ENCODE measurements at places on chromosomes 12 and 14.

GRCh38 chr12:69653703-69654102 lies 43.0 kb upstream of the LRRC10 start:
- DNase-seq, result no peak

GRCh38 chr12:130124605-130125244 lies 37.5 kb upstream of the FZD10 start:
- no peak for DNase-seq

DNA sequence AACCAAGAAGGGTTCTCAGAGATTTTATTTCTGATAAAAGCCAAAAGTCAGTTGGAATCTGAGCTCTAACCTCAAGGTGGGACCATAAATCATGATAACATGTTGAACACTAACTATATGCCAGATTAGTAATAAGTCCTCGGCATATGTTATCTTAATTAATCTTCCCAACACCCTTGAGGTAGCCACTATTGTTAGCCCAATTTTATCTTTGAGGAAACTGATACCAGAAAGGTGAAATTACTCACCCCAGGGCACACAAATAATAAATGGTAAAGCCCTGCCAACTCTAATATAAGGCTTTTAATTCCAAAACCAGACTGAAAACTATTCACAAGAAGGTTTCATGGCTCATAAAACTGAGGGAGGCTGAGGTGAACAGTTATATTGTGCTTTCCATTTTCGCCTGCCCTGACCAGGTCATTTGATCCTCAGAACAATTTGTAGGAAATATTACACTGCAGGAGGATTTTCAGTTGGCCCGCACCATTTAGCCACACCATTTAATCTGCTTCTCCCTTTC lies 16.1 kb upstream of the NUAK1 start:
- no peak for DNase-seq

DNA sequence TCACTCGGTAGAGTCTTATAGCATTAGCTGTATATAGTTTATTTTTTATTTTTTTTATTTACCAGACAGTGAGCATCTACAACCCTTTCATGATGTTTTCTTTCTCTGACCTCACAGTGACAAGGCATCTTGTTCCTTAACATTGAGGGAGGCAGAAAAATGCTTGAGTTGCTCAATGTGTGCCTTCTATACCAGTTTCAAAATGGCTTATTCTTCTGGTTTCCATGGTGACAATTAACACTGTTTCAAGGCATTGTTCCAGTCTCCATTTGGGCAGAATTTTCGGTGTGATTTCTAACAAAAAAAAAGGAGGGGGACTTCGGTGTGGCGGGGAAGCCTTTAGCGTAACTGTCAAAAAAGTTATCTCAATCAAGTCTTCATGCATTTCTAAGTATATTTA lies 209.7 kb upstream of the NPAS3 start:
- no peak for DNase-seq

GRCh38 chr12:129067491-129067890 lies 214.2 kb downstream of the GLT1D1 start:
- no peak for DNase-seq

DNA sequence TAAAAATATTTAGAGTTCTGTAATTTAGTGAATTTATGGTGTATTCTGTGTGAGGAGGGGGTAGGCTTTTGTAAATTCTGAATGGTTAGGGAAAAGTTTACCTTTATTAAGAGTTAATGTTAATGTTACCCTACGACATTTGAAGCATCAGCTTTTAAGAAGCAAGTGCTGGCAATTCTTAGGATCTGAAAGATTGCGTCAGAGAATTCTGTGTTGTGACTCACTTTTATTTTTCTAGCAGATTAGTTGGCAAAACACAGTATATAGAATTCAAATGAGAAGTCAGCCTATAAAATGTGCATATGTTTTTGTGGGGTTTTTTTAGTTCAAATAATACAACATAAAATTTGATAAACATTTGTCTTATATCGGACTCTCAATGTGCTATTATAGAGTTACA lies 97.6 kb downstream of the RAD52 start:
- no peak for DNase-seq

GRCh38 chr12:128797119-128798118 lies 26.3 kb downstream of the SLC15A4 start:
- DNase-seq, result no peak

- DNase-seq, result no peak
Observed at GRCh38 chr14:98928418-98928817, 343.6 kb downstream of the BCL11B start.

GRCh38 chr12:18461758-18462157 lies 200.4 kb downstream of the PIK3C2G start:
- DNase-seq, result no peak

GRCh38 chr14:74562515-74563232 lies 49.4 kb downstream of the LTBP2 start:
- no peak for DNase-seq

GRCh38 chr12:41532072-41532471 lies 344.0 kb downstream of the PDZRN4 start:
- DNase-seq, result no peak

DNA sequence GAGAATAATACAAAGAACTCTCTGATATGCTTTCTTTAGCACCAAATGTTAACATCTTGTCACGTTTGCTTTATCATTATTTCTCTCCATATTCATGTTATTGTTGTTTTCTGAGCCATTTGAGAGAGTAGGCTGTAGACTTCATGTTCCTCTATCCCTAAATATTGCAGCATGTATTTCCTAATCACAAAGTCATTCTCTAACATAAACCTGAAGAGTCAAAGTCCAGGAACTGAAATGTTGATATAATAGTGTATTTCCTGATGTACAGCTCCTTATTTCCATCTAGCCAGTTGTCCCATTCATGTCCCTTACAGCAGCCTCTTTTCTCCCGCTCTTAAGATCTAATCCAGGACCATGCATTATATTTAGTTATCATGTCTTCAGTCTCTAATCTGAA lies 72.8 kb downstream of the SPATS2 start:
- no peak for DNase-seq

DNA sequence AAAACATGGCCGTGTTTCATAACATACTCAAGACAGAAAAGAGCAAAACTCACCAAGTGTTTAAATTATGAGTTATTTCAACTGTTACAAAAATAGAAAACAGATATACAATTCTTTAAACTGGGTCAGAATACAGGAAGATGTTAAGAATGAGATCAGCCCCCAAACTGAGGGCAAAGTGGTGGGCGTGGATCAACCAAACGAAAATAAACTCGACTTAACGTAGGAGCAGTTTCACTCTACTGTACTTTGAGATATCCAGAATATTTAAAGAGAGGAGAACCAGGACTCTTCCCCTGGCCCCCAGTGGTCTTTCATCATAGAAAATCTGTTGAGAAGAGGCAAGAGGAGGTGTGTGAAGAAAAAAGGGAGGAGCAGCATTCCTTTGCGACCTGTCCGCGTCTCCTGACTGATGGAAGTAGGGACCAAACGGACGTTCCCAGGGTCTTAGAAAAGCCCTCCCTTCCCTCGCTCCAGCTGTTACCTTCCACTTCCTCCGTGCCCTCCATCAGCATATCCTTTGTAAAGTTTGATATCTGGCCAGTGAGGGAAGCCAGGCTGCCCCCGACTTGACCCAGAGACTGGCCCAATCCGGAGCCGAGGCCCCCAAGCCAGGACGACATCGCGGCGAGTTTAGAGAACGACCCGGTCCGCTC lies 668 bp downstream of the TRIP11 start:
- DNase-seq, result peak; percentile 69

GRCh38 chr12:65911321-65911720 lies 87.0 kb downstream of the HMGA2 start:
- DNase-seq, result no peak

DNA sequence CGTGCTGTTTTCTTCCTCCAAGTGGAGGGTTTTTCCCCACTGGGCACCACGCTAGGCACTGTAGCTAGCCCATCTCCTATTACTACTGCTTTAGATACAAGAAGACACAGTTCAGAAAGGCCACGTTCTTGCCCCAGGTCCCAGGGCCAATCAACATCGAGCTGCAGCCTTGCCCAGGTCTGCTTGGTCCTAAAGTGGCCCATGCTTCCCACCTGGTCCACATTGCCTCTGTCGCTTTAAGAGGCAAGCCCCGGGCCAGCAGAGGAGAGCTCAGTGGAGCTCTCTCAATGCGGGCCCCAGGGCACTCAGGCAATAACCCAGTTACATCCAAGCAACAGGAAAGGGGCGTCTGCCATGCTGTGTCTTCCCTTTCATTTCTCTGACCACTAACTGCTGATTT lies 148.1 kb downstream of the CALM1 start:
- DNase-seq, result no peak

DNA sequence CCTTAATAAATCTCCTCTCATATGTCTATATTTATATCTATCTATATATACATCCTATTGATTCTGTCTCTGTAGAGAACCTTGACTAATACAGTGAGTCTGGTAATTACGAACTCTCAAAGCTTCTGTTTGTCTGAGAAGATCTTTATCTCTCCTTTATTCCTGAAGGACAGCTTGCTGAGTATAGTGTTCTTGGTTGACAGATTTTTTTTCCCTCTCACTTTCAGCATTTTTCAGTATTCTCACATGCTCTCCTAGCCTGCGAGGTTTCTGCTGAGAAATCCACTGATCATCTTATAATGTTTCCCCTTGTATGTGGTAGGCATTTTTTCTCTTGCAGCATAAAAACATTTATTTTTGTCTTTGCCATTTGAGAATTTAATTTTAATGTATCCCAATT lies 67.1 kb downstream of the GPHN start:
- no peak for DNase-seq

GRCh38 chr14:30569903-30570226 lies 10.9 kb downstream of the G2E3 start:
- DNase-seq, result no peak

DNA sequence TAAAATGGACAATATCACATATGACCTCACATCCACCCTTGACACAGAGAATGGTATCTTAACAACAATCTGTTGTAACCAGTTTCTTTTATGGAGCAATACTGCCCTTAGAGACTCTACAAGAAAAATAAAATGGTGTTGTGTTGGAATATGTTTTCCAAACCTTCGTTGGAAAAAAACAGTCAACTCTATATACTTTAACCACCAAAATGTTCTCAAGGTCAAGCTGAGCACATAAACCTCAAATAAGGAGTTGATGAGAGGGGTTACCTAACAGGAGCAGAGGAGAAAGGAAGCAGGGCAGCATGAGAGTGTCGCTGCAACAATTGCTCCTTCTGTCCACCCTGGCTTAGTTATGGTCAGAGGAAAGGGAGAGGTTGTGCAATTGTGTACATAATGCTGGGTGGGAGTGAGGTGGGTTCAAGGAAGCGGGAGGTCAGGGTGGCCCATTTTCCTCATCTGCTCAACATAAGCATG lies 179.2 kb upstream of the BMP4 start:
- no peak for DNase-seq

GRCh38 chr12:120710805-120711296 lies 593 bp downstream of the UNC119B start:
- DNase-seq, result no peak

DNA sequence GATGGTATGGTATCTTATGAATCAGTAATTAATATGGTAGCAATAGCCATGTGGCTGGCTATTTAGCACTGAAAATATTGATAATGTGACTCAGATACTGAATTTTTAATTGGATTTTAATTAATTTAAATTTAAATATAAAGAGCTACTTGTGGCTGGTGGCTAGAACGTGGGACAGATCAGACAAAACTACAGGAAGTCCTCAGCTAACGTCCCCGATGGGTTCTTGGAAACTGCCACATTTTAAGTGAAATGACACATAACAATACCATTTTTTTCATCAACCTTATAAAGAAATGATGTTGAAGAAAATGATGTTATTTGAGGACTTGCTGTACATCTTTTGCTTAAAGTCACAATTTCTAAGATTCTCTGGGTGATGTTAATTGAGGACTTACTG lies 138.1 kb upstream of the FLRT2 start:
- DNase-seq, result no peak

DNA sequence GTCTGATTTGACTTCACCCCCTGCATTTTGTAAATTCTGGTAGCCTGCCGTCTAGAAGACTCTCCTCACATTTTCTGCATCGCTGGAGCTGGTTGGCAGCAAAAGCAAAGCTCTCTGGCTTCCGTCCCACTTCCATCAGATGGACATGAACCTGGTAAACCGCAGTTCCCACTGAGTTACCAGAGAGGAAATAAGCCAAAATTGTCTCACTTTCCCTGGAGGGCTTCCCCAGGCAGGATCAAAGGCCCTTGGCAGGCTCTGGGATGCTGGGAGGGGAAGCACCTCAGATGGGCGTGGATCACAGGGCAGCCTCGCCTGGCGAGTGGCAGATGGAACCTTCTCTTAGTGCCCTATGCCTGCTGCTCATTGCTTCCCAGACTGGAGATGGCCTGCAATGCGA lies 243.5 kb downstream of the TMEM132C start:
- DNase-seq, result no peak

Data from osteocyte (in vitro differentiated cells).